ENCODE measurements at places on chromosomes 7 and 10.
A peak's percentile ranks its signal among the peaks of the same experiment; 100 is the strongest.

- no peak for DNase-seq
Observed at GRCh38 chr7:20200361-20200760, 16.8 kb downstream of the MACC1 start.

DNA sequence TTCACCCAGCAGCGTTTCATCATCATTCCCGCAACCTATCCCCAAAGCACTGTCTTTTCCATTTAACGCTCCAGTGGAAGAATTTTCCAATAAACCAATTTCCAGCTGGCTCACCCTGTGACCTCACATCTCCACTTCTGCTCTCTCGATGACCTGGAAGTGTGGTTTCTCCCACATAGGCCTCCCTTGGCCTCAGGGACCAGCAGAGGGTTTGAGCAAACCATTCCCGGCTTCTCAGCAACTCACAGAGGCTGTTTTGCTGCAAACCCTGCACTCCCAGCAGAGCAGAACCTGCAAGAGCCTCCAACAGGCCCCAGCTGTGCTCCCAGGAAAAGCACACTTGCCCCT is 523.0 kb upstream of the FOXK1 start:
- DNase-seq, result no peak

DNA sequence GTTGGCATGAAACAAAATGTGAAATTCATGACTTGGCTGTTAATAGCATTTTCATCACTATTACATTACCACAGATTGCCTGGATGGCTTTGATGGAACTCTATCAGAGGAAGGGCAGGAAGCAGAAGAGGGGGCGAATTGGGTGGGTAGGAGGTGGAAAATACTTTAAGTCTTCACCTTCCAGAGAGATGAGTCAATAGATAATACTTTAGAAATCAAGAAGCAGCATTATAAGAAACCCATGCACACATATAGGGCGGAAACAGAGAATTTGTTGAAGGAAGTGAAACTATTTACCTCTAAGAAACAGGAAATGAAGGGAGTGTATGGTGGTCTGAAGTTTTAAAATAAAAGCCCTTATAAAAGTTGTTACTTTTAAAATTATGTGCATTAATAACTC is 152.1 kb upstream of the TARP start:
- DNase-seq, result no peak

DNA sequence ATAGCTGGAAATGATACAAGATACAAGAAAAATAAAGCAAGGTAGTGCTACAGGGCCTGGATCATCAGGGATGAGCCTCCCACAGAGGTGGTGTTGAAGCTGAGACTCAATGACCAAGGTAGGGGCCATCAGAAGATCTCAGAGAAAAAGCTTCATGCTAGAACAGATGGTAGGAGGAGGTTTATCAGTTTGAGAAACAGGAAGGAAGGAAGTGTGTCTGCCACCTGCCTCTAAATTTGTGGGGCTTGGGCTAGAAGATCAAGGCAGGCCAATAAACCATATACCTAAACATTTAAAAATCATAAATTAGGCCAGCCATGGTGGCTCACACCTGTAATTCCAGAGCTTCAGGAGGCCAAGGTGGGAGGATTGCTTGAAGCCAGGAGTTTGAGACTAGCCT is 410.8 kb upstream of the PRKCQ start:
- DNase-seq, result no peak

GRCh38 chr10:122293961-122294380 is 22.9 kb downstream of the BTBD16 start:
- DNase-seq, result no peak

GRCh38 chr10:28054228-28054860 is 55.5 kb upstream of the ODAD2 start:
- no peak for DNase-seq

- no peak for DNase-seq
Observed at GRCh38 chr10:48457949-48458661, 146.8 kb downstream of the ARHGAP22 start.

- no peak for DNase-seq
Observed at GRCh38 chr7:130131964-130132875, 61.9 kb downstream of the KLHDC10 start.

GRCh38 chr7:101814991-101815825 is 2.2 kb upstream of the CUX1 start:
- DNase-seq, result peak; percentile 76

DNA sequence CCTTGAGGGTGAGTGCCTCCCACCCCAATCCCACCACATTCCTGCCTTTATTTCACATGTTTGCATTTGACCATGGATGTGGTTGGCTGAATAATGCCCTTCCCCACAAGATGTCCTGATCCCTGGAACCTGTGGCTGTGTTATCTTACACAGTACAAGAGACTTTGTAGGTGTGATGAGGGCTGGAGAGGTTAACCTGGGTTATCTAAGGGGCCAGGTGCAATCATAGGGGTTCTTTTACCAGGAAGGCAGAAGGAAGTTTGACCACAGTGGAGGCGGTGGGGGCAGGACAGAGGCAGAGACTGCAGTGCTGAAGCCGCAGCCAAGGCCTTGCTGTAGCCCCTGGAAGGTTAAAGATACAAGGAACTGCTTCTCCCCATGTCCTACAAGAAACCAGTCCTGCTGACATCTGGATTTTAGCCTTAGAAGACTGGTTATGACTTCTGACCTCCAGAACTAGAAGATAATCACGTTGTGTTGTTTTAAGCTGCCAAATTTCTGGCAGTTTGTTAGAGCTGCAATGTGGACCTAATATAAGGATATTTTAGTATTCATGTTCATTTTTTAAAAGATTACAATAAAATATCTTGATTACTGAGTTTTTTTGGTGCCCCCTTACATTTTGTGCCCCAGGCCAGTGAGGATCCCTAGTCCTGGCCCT is 136.6 kb downstream of the ARHGAP22 start:
- no peak for DNase-seq

DNA sequence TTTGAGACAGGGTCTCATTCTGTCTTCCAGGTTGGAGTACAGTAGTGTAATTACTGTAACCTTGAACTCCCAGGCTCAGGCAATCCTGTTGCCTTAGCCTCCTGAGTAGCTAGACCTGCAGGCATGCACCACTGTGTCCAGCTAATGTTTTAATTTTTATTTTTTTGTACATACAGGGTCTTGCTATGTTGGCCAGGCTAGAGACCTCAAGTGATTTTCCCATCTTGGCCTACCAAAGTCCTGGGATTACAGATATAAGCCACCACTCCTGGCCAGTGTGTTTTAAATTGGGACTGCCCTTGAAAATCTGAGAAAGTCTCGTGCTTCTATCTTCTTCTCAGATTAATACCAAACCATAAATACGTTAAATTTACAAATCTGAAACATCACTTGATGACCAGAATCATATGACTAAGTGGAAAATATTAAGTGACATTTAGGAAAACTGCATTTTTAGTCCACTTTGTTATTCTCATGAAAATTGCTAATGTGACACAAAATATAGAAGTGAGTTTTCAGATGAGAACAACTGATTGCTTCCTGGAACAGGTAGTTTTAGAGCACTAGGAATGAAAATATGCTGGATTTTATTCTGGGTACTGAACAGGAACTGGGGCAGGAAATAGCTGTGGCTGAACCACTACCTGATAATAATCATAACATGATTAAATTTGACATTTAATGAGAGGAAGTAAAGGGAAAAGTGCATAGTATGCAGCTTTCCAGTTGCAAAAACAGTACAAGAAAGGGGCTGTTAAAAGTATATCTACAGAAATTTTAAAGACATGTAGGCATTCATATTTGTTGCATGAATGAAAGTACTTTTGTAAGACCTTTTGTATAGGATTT is 4.2 kb downstream of the PHTF2 start:
- DNase-seq, result no peak

DNA sequence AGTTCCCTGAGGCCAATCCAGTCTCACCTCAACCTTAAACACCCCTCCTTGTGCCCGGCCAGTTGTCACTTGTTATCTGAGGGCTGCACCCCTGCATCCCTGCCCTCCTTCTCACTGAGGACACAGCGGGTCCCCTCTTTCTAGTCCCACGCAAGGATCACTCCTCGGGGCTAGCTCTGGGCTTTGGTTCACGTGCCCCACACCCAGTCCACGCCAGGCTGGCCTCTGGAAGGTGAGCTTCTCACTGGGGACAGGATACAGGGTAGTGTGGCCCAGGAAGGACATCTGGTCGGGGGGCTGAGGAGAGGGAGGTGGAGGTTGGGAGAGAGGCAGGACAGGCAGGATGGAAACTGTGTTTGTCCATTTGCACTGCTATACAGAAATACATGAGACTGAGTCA is 25.5 kb downstream of the UPP1 start:
- no peak for DNase-seq

- DNase-seq, result no peak
Observed at GRCh38 chr7:117480978-117481377, 1.2 kb downstream of the CFTR start.

GRCh38 chr7:154696556-154696955 is 306.4 kb downstream of the PAXIP1 start:
- DNase-seq, result no peak

DNA sequence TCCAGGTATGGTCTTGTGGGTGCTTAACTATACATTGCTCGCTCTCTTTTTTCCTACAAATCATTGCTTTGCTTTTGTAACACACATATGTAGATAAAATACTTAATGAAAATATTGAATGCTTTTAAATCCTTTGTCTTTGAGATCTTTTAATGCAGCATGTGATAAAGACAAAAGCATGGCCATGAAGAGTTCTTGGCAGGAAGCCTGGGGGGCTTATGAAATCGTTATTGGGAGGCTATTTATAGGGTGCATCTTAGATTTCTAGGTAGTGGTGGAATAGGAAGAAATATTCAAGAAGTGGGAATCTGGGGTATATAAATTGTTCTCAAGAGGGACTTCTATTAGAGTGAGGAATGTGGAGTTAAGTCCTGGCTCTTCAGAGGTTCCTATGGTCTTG is 21.9 kb downstream of the UBE2D1 start:
- no peak for DNase-seq

GRCh38 chr10:107071301-107071700 is 93.2 kb downstream of the SORCS1 start:
- no peak for DNase-seq

DNA sequence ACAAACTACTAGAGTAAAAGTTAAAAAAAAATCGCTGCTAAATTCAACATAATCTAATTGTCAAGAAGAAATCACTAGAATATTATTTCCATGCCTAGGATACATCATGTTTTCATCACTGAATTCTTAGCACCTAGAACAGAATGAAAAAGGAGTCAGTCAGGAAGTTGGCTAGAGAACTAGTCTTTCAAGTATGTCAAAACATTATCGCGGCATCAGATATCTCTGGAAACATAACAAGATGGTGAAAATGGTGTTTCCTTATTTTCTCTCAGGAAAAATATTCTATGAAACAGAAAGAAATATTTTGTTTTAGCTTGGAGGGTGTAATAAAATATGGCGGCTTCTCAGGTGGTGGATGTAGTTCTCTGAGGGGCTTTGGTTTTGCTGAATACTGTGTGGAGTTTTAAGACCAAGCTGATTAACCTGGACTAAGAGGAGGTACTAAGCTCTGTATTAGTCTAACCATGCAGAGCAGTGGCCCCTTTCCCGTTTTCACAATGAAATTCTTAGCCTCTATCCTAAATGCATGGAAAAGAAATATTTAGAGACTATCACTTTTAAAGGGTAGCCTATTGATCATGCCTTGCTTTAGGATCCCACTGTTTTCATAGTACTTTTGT is 205.6 kb downstream of the MDFIC start:
- DNase-seq, result no peak

- DNase-seq, result no peak
Observed at GRCh38 chr7:29320577-29320976, 126.0 kb downstream of the CHN2 start.

DNA sequence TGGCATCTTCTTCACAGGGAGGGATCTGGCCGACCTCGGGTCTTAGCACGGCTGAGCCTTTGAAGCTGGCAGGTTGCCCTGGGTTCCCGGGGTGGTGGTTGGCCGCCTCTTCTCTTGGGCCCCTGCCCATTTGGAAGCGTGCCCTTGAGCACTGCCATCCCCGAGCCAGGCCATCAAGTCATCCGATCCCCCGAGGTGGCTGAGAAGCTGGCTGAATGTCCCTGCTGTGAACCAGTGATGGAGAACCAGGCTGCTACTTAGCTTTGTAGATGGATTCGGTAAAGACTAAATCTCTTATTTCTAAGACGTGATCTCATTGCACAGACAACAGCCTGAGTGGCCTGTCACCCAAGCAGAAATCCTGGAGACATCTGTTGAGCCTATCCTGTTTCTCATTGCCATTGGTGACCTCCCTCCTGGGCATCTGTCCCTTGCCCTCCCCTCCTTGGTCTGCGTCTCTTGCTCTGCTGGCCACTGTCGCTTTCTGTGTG is 74.3 kb downstream of the GRK5 start:
- no peak for DNase-seq

DNA sequence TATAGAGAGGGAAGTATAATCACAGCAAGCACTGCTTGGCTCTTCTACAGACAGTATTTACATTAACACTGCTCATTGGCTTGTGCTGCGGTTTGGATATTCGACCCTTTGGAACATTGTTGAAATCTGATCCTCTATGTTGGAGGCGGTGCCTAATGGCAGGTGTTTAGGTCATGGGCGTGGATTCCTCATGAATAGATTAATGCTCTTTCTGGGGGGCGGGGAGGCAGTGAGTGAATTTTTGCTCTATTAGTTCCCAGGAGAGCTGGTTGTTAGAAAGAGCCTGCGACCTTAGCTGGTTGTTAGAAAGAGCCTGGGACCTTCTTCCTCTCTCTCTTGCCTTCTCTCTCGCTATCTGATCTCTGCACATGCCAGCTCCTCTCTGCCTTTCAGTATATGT is 77.3 kb upstream of the SVIL start:
- no peak for DNase-seq

DNA sequence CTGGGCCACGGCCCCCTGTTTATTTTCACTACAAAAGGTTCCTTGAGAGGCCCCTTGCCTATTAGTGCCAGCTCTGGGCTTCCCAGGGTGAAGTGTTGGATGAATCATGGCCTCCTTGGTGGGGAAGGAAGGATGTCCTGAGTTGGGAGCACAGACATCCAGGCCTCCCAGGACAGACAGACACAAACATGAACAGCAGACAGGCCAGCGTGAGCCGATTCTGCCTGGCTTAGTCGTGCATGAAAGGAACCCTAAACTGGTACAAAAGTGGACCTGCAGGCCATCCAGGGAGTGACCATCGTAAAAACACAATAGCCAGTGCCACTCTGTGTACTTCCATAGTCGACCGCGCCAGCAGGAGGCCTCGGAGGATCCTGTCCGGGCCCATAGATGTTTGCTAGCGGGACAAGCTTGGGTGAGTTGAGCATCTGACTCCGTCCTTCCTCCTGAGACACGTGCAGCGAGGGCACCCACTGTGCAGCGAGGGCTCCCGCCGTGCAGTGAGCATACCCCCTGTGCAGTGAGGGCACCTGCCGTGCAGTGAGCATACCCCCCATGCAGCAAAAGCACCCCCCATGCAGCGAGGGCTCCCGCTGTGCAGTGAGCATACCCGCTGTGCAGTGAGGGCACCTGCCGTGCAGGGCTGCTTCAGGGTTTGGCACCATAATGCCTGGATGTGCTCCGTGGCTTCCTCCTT is 51.3 kb upstream of the PRKAR1B start:
- no peak for DNase-seq

DNA sequence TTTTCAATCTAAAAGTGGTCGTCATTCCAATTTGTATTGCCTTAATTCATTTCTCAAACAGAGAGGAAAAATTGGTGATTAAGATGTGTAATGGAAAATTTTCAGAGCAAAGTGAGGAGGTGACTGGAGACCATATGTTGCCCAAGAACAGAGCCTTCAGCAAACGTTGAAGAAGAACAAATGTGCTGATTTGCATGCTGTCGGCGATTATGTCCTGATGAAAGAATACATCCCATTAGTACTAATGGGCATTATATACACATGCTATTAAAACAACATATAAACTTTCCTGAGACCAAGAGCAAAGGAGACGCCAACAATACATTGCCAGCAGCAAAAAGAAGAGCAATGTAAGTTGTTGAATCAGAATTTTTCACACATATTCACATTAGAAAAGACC is 100.0 kb upstream of the ARID5B start:
- no peak for DNase-seq

- DNase-seq, result no peak
Observed at GRCh38 chr7:75849573-75849972, 29.3 kb upstream of the RHBDD2 start.

All from naive thymus-derived CD8-positive, alpha-beta T cell (primary cell).